ENCODE measurements at places on chromosomes 5 and 9.

DNA sequence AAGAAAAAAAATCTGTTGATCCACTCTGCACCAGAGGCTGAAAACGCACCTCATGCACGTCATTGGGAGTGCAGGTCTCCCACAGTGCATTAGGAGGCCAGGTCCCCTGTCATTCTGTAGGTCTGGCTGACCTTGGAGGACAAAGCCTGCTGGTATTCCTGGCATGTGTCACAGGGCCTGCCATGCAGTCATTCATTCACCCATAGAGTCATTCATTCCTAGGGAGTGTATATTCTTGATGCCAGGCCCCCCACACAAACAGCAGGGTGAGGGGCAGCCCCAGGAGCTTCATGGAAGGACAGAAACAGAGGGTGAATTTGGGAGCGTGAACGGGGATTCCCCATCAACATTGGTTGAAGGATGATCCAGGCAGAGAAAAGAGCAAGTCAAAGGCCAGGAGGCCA, 2.2 kb downstream of the GBGT1 start:
- no peak for DNase-seq

DNA sequence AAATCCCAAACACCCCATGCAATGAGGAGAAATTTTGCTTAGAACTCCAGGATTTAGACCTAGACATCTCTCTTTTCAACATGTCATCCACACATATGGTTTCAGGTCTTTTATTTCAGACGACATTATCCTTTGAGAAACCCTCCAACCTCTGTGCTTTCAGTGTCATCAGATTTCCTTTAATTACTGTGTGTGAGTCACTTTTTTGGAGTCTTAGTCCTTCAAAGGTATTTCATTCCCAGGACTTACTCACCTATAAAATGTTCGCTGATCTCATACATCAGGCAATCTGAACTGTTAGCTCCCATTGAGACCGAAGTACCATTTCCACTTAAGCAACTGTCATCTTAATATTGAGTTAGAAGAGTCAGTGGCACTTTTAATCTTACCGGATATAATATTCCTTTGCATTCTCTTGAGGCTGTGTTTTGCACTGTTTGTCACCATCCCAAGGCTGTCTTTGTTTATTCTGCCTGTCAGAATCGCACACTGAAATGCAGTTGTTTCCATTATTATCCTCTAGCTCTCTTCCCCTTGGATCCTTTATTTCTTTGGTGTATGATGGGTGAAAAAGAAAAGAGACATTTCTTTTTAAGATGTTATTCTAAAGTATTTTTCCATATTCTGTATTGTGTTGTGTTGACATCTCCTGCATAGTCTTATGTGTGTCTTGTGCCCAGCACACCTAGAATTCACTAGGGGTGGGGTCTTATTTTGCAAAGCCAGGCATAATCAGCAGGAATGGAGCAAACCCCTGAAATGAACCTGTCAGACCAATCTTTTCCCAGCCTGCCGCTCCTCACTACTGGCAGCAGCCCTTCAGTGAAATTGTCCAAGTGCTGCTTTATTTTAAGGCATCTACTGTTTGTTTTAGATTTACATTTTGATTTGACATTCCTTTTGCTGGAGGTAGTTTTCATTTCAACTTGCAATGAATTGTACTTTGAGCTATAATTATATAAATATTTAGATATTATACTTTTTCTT, 155.4 kb downstream of the PAM start:
- DNase-seq: no peak

- DNase-seq: no peak
Measured at GRCh38 chr5:56330806-56331205, 97.7 kb upstream of the ANKRD55 start.

- DNase-seq: no peak
Measured at GRCh38 chr9:98415782-98416181, 160.3 kb upstream of the TBC1D2 start.

- no peak for DNase-seq
Measured at GRCh38 chr9:109037946-109038715, 24.8 kb upstream of the CTNNAL1 start.

GRCh38 chr5:28947865-28948264, 1909.5 kb upstream of the CDH9 start:
- no peak for DNase-seq

GRCh38 chr9:27699621-27700020, 126.3 kb upstream of the C9orf72 start:
- no peak for DNase-seq

GRCh38 chr9:20726144-20726543, 42.1 kb downstream of the FOCAD start:
- no peak for DNase-seq
